ENCODE measurements at places on chromosomes 5 and 9.

- no peak for DNase-seq
Observed at GRCh38 chr9:7055171-7055903, 297.6 kb downstream of the KDM4C start.

- no peak for DNase-seq
Observed at GRCh38 chr5:45795458-45795857, 99.3 kb upstream of the HCN1 start.

- DNase-seq, result peak; percentile 21
Observed at GRCh38 chr9:91301161-91301560, 60.6 kb downstream of the AUH start.

DNA sequence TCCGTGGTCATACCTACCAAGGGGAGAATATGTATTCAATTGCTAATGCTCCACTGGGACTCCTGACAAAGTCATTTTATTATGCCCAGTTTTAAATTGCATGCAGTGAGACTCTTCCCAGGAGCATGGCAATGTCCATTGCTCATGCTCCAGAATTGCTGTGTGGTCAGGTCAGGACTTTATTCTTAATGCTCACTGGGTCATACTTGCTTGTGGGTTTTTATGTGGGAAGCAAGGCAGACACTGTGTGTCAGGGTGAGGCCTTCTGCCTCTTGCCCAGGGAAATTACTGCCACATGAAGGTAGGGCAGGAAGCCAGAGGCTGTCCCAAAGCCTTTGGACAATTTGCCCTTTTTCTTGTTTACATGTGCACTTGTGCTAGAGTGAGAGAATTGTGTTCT lies 164.6 kb upstream of the MEF2C start:
- peak; percentile 80 for DNase-seq

DNA sequence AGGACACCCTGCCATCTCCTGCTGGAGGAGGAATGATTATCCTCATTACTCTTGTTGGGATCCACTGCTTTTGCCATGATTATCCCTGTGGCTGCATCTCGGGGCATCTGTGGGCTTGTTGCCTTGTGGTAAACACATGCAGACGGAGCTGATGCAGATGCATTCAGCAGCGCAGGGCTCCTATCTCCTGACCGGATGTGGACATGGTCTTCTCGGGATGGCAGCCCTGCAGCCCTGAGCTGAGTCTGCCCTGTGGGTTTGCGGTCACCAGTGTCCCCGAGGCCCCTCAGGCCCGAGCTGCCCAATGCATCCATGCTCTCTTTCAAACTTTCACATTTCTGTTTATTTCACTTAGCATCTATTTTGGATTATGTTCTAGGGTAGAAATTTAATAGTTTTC lies 250.4 kb upstream of the IRX1 start:
- no peak for DNase-seq

DNA sequence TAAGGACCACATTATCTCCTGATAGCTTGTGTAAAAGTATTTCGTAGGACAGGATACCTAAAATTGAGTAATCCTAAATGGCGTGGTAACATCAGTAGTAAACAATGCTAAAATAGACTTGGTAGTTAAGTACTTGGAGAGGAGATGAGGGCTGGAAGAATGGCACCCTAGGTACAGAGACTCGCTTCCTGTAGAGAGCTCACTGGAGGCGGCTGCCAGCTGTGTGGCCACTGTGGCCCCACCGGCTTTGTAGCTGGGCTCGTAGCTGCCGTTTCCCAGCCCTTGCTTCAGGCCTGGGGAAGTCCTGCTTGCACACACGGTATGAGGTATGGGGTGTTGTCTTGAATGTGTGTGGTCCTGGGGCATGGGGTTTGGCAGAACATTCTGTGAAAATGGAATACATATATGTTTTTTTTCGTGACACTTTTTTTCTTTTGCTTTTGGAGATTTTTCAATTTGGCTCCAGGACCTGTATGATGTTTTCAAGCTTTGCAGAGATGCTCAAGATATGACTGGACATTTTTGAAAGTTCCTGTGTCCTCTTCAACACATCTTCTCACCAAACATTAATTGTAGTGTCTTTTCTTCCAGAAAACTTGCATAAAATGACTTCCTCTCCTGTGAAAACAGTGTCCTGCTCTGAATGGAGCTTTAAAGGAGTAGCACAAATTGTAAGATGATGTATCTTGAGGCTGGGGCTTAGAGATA lies 58.0 kb downstream of the RCL1 start:
- DNase-seq, result no peak

Measured in renal cortical epithelial cell (primary cell).